ENCODE measurements at places on chromosomes 4 and X. TPM values are rescaled to one million over a fixed set of nuclear protein-coding genes. Genes with fewer than 3 reads are reported as not detected.
A peak's percentile ranks its signal among the peaks of the same experiment; 100 is the strongest.

- H3K27ac ChIP-seq: peak overlapping the region; percentile 53
- H3K36me3 ChIP-seq: no peaks in the 10 kb centered on the region
- no peak for DNase-seq
- H3K4me1 ChIP-seq: peaks cover 24% of the 10 kb centered on the region
- H3K27me3 ChIP-seq: no peaks in the 10 kb centered on the region
Measured at GRCh38 chr4:7773401-7774180, 166.1 kb downstream of the AFAP1 start.

GRCh38 chr4:168099195-168099594, 6.9 kb downstream of the ANXA10 start:
- H3K4me3 ChIP-seq: no peak overlapping the region
- H3K36me3 ChIP-seq: no peaks in the 10 kb centered on the region
- no peaks in the 10 kb centered on the region for H3K4me1 ChIP-seq
- H3K27me3 ChIP-seq: no peaks in the 10 kb centered on the region
- H3K27ac ChIP-seq: no peak overlapping the region
- no peak for DNase-seq

DNA sequence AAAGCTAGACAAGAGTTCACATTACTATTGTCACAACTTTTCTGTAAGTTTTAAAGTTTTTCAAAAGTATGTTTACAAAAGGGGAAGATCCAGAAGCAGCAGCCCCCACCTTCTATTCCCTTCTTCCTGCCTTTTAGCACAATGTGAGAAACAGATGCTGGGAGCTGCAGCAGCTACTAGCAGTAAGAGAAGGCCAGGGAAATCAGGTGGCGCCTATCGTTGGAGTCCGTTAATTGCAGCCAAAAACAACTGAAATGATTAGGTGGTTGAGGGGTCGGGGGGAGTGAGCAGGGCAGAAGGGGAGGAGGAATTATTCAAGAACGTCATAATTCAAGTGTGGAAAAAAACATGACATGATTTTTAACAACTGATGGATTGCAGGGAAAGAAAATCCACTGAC, 27.4 kb downstream of the FRYL start:
- H3K4me3 ChIP-seq: no peak overlapping the region
- no peaks in the 10 kb centered on the region for H3K4me1 ChIP-seq
- H3K36me3 ChIP-seq: no peaks in the 10 kb centered on the region
- no peak overlapping the region for H3K27ac ChIP-seq
- DNase-seq: no peak
- no peaks in the 10 kb centered on the region for H3K27me3 ChIP-seq

DNA sequence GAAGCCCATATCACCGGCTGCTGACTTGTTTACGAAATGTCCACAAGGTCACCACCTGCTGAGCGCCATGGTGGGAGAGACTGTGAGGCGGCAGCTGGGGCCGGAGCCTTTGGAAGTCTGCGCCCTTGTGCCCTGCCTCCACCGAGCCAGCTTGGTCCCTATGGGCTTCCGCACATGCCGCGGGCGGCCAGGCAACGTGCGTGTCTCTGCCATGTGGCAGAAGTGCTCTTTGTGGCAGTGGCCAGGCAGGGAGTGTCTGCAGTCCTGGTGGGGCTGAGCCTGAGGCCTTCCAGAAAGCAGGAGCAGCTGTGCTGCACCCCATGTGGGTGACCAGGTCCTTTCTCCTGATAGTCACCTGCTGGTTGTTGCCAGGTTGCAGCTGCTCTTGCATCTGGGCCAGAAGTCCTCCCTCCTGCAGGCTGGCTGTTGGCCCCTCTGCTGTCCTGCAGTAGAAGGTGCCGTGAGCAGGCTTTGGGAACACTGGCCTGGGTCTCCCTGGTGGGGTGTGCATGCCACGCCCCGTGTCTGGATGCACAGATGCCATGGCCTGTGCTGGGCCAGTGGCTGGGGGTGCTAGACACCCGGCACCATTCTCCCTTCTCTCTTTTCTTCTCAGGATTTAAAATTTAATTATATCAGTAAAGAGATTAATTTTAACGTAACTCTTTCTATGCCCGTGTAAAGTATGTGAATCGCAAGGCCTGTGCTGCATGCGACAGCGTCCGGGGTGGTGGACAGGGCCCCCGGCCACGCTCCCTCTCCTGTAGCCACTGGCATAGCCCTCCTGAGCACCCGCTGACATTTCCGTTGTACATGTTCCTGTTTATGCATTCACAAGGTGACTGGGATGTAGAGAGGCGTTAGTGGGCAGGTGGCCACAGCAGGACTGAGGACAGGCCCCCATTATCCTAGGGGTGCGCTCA, 8.7 kb upstream of the MSANTD1 start:
- no peaks in the 10 kb centered on the region for H3K4me1 ChIP-seq
- H3K27ac ChIP-seq: no peak overlapping the region
- no peak for DNase-seq

- peaks cover 14% of the 10 kb centered on the region for H3K4me1 ChIP-seq
- H3K27me3 ChIP-seq: no peaks in the 10 kb centered on the region
- H3K36me3 ChIP-seq: no peaks in the 10 kb centered on the region
- H3K27ac ChIP-seq: no peak overlapping the region
- DNase-seq: no peak
Measured at GRCh38 chr4:173265751-173266150, 68.4 kb downstream of the HMGB2 start.

- no peak for DNase-seq
- no peak overlapping the region for H3K27ac ChIP-seq
- no peaks in the 10 kb centered on the region for H3K27me3 ChIP-seq
Measured at GRCh38 chr4:152981278-152981677, 45.2 kb downstream of the FHDC1 start.

- no peak for DNase-seq
- no peak overlapping the region for H3K27ac ChIP-seq
- H3K27me3 ChIP-seq: no peaks in the 10 kb centered on the region
- H3K4me1 ChIP-seq: no peaks in the 10 kb centered on the region
- H3K4me3 ChIP-seq: no peak overlapping the region
Measured at GRCh38 chrX:109392895-109393294, 89.0 kb downstream of the GUCY2F start.

- no peaks in the 10 kb centered on the region for H3K4me1 ChIP-seq
- H3K36me3 ChIP-seq: no peaks in the 10 kb centered on the region
- peaks cover 21% of the 10 kb centered on the region for H3K27me3 ChIP-seq
- H3K27ac ChIP-seq: no peak overlapping the region
Measured at GRCh38 chrX:434946-435345, 48.2 kb upstream of the PPP2R3B start.

DNA sequence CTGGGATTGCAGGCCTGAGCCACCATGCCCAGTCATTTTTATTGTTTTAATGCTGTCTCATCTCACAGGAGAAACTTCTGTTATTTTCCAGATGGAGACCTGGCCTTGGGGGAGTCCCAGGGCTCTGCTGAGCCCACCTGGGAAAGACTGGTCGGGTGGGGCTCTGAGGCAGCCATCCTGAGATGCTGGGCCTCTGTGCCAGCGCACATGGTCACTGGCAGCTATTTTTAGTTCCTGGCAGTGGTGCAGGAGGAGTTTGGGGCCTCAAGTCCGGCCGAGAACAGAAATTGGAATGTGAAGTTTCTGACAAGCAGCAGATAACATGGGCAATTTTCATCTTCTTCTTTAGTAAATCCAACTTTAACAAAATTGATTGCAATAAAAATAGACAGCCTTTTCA, 44.5 kb downstream of the SORCS2 start:
- no peaks in the 10 kb centered on the region for H3K36me3 ChIP-seq
- peak overlapping the region; percentile 60 for H3K27ac ChIP-seq
- no peak for DNase-seq
- no peak overlapping the region for H3K4me3 ChIP-seq
- no peaks in the 10 kb centered on the region for H3K27me3 ChIP-seq

- DNase-seq: peak; percentile 15
- H3K4me3 ChIP-seq: peak overlapping the region; percentile 66
- peak overlapping the region; percentile 96 for H3K27ac ChIP-seq
- no peaks in the 10 kb centered on the region for H3K36me3 ChIP-seq
- peaks cover 10% of the 10 kb centered on the region for H3K4me1 ChIP-seq
Measured at GRCh38 chr4:102869569-102870197, 891 bp downstream of the CISD2 start.

GRCh38 chr4:20046931-20047677, 204.6 kb upstream of the SLIT2 start:
- no peak overlapping the region for H3K27ac ChIP-seq
- no peaks in the 10 kb centered on the region for H3K27me3 ChIP-seq
- no peaks in the 10 kb centered on the region for H3K36me3 ChIP-seq
- no peak for DNase-seq
- H3K4me1 ChIP-seq: no peaks in the 10 kb centered on the region
- no peak overlapping the region for H3K4me3 ChIP-seq

DNA sequence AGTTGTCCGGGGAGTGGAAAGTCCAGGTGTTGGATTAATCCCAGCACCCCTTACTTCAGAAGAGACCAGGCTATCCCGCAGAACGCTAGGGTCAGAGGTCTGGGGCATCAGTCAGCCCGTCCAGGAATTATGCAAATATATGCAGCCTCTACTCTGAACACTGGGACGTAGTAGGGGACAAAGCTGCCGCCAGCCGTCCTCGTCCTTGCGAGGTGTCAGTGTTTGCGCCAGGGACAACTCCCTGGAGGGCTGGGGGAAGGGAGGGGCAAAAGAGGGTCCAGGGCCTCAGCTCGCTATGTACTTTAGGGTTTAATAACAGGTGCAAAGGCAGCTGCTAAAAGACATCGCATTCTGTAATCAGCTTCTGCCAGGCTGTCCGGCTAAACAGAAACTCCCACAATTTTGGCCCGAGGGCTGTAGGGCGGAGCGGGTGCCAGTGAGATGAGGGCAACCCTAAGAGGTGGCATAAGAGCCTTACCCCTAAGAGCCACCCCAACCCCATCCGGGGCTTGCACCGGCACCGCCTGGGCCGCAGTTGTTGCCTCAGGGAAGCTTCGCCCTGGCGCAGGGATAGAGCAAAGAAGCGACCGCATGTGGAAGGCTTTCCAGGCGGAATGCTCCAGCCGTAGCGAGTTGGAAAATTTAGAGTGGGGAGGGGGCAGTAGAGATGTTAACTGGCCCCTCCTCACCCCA, 8.4 kb downstream of the HAND2 start:
- H3K4me1 ChIP-seq: peaks cover 7% of the 10 kb centered on the region
- H3K4me3 ChIP-seq: peak overlapping the region; percentile 49
- H3K27me3 ChIP-seq: peaks cover 100% of the 10 kb centered on the region
- H3K27ac ChIP-seq: peak overlapping the region; percentile 46

DNA sequence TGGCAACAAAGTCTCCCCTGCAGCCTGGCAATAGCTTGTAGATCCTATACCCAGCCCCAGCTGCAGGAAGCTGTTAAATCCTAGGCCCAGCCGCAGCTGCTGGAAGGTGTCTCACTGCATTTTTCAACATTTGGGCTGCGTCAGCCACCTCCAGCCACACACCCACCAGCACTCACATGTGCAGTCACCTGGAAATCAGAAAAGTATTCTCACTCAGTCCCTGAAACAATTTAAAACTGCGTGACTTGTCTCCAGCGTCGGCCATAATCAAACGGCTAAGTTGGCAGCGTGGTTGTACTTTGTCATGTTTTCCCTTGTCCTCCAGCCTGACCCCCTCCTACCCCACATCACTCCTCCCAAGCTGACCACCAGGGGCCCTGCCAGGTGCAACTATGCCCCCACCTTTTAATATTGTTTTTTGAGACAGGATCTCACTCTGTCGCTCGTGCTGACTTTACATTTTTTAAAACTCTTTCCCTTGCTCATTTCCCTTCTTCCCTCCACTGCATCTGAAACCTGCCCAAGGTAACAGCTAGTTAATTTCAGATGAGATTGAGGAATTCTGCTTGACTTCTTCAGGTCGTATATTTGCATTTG, 97.2 kb upstream of the FRG1 start:
- H3K27ac ChIP-seq: no peak overlapping the region
- DNase-seq: no peak
- H3K4me1 ChIP-seq: no peaks in the 10 kb centered on the region
- H3K27me3 ChIP-seq: no peaks in the 10 kb centered on the region
- no peaks in the 10 kb centered on the region for H3K36me3 ChIP-seq

DNA sequence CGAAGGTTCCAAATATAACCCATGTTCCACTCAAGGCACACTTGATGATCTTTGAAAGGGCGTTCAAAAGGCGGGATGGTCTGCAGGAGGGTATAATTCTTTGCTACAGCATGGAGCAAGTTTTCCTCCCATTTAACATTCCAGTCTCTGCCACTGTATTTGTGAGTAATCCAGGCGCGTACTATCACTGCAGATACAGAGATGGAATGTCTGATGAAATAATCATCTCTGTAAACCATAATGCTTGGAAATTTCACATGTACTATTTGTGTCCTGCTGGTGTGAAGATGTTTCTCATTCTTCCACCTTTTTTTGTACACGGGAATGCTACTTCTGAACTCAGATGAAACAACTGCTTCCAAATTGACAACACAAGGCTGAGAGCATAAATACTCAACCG, 15.5 kb downstream of the SEL1L3 start:
- H3K4me1 ChIP-seq: peaks cover 5% of the 10 kb centered on the region
- no peaks in the 10 kb centered on the region for H3K36me3 ChIP-seq
- H3K27me3 ChIP-seq: no peaks in the 10 kb centered on the region

GRCh38 chr4:47551682-47552081, 66.6 kb downstream of the ATP10D start:
- H3K4me1 ChIP-seq: no peaks in the 10 kb centered on the region
- no peaks in the 10 kb centered on the region for H3K27me3 ChIP-seq
- no peak overlapping the region for H3K4me3 ChIP-seq

- H3K4me1 ChIP-seq: no peaks in the 10 kb centered on the region
- H3K27me3 ChIP-seq: no peaks in the 10 kb centered on the region
- no peak overlapping the region for H3K27ac ChIP-seq
- H3K4me3 ChIP-seq: no peak overlapping the region
Measured at GRCh38 chr4:182700362-182701160, 216.6 kb downstream of the DCTD start.

DNA sequence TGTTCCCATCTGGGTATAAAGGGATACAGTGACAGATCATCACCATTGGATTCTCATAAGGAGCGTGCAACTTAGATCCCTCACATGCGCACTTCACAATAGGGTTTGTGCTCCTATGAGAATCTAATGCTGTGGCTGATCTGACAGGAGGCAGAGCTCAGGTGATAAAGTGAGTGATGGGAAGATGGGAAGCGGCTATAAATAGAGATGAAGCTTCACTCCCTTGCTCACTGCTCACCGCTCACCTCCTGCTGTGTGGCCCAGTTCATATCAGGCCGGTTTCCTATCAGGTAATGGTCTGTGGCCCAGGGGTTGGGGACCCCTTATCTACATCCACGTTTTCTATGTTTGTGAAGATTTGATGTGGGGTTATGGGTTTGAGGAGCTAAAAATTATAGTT, 43.7 kb downstream of the FAT4 start:
- H3K4me1 ChIP-seq: no peaks in the 10 kb centered on the region
- no peak overlapping the region for H3K27ac ChIP-seq
- H3K27me3 ChIP-seq: no peaks in the 10 kb centered on the region
- H3K4me3 ChIP-seq: no peak overlapping the region

- H3K27me3 ChIP-seq: no peaks in the 10 kb centered on the region
- no peaks in the 10 kb centered on the region for H3K36me3 ChIP-seq
- DNase-seq: no peak
Measured at GRCh38 chr4:110059556-110060191, 138.7 kb downstream of the ELOVL6 start.

The ITIH6 gene
- not detected for total RNA-seq

The OPRPN gene
- not detected for total RNA-seq

The BRS3 gene
- not detected for total RNA-seq

The HSPA4L gene
- 7.6 TPM for total RNA-seq

The TLL1 gene
- total RNA-seq: 20.4 TPM

The ANXA10 gene
- not detected for total RNA-seq

The CC2D2A gene
- 45.7 TPM for total RNA-seq

The RASL11B gene
- total RNA-seq: 4.8 TPM

The LDB2 gene
- 26.4 TPM for total RNA-seq

The PAGE4 gene
- not detected for total RNA-seq
